ENCODE measurements at places on chromosomes 7 and 10. TPM values are rescaled to one million over a fixed set of nuclear protein-coding genes. Genes with fewer than 3 reads are reported as not detected.

The CDH23 gene
- total RNA-seq = 2.0 TPM

The CYP2C8 gene
- not detected for total RNA-seq

The KLF14 gene
- not detected for total RNA-seq

The LRIT1 gene
- total RNA-seq = not detected

The ODAD2 gene
- total RNA-seq = 0.27 TPM

The SPDYE9 gene
- not detected for total RNA-seq

The MYL10 gene
- not detected for total RNA-seq

Measured in A549 treated with CpdA at 1 μM for 4 hours (cell line).